ENCODE measurements at places on chromosomes 5 and 9.

- no peak for DNase-seq
These were observed 45.2 kb upstream of the NEURL1B start for GRCh38 chr5:172595596-172596455.

DNA sequence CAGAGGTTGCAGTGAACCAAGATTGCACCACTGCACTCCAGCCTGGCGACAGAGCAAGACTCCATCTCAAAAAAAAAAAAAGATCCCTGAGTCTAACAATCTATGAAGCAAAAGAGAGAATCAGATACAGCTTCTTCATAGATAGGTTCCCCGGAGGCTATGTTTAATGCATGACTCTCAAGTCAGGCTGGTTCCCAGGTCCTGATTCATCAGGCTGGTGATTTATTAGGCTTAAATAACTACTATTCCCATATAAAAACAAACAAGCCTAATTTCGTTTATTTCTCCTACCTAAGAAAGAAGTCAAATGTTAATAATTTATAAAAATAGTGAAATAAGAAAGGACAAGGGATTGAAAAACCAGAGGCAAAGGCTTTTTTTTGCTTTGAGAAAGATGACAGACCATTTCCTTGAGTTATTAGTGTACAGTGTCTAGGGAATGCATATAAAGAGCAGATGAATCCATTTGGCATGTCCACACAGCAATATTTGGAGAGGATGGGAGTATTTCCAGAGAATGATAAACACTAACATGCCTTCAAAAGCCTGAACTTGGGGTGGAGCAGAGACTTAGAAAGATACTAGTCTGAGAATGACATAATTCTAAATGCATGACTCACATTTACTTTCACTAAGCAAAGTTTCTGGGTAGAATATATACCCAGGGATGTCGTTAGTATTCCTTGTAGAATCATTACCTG is 115.3 kb downstream of the NREP start:
- DNase-seq: peak; percentile 76

GRCh38 chr9:100600521-100601079 is 22.7 kb downstream of the CAVIN4 start:
- DNase-seq: no peak

DNA sequence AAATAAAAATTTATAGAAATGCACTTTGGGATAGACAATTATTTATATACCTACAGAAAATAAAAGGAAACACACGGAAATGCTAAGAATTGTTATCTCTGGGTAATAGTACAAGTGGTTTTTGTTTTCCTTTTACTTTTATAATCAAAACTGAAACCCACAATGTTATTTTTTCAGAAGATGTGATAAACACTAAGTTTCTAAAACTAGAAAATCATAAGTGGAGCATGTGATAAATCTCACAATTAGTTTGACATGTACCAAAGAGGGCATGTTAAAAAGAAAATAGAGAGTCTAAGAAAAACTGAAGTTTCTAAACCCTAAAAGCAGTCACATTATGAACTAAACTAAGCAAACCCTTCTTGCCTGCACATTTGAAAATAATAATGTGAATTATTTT is 61.1 kb downstream of the OXCT1 start:
- DNase-seq: no peak

DNA sequence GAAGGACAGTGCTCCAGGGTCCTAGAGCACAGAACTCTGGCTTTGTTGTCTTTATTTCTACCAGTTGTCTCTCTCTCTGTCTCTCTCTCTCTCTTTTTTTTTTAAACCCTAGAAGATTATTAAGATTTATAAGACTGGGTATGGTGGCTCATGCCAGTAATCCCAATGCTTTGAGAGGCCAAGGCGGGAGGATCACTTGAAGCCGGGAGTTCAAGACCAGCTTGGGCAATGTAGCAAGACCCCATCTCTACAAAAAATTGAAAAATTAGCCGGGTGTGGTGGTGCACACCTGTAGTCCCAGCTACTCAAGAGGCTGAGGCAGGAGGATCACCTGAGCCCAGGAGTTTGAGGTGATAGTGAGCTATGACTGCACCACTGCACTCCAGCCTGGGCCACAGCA is 65.0 kb upstream of the ABL1 start:
- DNase-seq: no peak

GRCh38 chr9:21933865-21934264 is 60.3 kb downstream of the CDKN2A start:
- no peak for DNase-seq

DNA sequence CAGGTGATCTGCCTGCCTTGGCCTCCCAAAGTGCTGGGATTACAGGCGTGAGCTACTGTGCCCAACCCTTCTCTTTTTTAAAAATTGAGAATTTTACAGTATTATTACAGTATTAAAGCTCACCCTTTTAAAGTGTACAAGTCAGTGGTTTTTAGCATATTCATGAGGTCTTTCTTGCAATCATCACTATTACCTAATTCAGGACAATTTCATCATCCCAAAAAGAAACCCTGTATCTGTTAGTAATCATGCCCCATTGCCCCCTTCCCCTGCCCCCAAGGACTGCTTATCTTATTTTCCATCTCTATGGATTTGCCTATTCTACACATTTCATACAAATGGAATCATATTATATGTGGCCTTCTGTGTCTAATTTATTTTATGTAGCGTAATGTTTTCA is 22.6 kb upstream of the MEGF9 start:
- no peak for DNase-seq

- no peak for DNase-seq
These were observed 25.8 kb downstream of the NOTCH1 start for GRCh38 chr9:136520053-136520540.

DNA sequence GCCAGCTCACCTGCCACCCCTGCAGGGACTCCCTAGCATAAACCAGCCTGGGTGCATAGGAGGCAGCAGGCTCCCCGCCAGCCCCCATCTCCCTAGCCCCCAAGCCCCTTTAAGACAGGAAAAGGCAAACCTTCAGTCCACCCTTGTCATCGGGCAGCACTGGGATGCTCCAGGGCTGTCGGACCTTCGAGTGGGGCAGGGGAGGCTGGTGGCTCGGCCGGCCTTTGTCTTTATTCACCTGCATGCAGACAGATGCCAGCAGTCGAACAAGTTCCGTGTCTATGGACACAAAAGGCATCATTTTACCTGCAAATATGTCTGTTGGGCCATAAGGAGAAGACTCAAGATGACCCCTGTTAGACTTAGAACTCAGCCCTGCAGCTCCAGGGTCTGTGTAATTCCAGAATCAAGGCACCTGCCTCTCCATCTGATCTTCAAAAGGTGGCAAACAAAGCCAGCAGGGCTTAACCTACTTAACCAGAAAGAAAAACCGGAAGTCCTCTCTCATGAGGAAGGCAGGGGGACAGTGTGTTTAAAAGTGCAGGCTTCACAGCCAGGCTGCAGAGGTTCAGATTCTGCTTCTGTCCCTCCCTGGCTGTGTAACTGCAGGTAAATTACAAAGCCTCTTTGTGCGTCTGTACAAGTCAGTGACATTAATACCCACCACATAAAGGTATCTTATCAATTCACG is 16.2 kb downstream of the ANKS6 start:
- no peak for DNase-seq

DNA sequence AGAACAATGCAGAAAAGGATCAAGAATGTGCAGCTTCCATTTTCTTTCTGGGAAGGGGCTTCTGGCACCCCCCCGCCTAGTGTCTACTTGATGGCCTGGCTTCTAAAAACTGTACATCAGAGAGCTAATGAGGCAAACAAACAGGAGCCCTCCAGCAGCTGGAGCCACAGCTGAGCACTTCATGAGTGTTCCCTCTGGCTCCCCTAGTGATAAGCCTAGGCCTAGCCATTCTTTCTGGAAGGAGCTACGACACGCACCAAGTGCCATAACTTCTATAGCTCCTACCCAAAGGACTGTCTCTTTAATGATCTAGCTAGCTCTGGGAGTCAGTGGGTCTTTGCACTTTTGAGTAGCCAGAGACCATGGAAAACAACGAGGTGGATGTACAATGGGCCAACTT is 66.1 kb downstream of the DNAH5 start:
- no peak for DNase-seq

DNA sequence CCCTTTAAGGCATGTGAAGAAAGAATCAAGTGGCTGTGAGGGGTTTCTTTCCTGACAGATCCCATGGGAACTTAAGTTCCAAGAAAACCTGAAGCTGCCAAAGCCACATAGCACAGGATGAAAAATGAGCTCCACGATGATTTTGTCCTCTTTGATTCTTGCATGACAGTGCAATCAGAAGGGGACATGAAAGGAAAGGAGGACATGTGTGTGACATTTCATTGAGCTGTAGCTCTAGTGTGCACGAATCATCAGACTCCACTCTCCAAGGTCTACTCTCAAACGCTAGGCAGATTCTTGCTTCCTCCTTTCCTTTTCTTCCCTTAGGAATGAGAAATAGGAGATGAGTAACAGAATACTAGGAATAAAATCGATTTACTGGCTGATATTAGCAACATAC is 142.0 kb downstream of the ZNF608 start:
- DNase-seq: no peak

- no peak for DNase-seq
These were observed 9.4 kb upstream of the MAPK9 start for GRCh38 chr5:180301253-180301652.

GRCh38 chr9:33737811-33738606 is 57.4 kb upstream of the PRSS3 start:
- peak; percentile 57 for DNase-seq

DNA sequence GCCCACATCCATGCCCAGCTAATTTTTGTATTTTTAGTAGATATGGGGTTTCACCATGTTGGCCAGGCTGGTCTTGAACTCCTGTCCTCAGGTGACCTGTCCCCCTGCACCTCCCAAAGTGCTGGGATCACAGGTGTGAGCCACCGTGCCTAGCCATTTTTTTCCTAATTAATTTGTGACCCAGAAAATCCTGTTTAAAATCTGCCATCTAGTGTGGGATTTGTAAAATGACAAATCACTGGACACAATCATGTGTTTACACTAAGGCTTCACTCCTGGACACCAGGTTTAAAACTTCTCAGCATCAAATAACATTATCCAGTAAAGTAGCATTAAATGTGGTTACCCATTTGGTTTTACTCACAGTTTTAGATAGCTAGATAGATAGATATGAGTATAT is 18.6 kb upstream of the KDM4C start:
- no peak for DNase-seq

DNA sequence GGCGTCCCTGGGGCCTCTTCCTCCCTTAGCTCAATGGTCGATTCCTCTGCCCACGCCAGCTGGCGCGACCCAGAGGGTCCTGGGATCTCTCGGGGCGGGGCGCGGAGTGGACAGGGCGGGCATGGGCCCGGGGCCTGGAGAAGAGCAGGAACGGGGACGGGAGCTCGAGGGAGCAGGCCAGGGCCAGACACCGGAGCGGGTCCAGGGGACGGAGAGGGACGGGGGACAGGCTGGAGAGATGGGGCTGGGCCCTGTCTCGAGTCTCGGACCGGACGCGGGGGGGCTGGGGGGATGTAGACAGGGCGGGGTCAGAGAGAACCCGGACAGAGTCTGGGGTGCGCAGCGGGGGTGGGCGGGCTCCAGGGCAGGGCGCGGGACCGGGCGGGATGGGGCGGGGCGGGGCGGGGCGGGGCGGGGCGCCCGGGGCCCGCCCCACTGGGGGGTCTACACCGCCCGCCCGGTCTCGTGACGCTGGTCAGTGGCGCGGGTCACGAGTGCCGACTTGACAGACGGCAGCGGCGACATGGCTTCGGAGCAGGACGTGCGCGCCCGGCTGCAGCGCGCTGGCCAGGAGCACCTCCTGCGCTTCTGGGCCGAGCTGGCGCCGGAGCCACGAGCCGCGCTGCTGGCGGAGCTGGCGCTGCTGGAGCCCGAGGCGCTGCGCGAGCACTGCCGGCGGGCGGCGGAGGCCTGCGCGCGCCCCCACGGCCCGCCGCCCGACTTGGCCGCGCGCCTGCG is at the start of gene UAP1L1:
Gene UAP1L1 (plus strand): TSS at position 508 of the 738 bp plus-strand sequence. CDS start 16 bp downstream, at position 524.
- no peak for DNase-seq

GRCh38 chr9:37430841-37431597 is 8.5 kb downstream of the GRHPR start:
- DNase-seq: no peak

DNA sequence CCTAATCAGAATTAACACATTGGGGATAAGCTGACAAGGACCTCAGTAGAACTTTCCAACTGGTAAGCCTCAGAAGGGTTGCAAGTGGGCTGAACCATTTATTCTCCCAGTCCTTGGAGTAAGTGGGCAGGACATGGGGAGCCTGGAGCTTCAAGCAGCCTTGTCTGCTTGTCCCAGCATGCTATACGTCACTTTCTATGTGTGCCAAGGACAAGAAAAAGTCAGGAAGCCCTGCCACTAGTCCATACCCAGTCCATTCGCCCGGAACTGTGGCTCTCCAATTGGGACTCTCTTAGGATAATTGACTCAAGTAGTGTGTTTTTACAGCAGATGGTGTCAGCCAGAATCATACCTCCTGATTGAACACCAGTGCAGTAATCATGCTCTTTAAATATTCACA is 62.6 kb upstream of the FRRS1L start:
- DNase-seq: no peak

DNA sequence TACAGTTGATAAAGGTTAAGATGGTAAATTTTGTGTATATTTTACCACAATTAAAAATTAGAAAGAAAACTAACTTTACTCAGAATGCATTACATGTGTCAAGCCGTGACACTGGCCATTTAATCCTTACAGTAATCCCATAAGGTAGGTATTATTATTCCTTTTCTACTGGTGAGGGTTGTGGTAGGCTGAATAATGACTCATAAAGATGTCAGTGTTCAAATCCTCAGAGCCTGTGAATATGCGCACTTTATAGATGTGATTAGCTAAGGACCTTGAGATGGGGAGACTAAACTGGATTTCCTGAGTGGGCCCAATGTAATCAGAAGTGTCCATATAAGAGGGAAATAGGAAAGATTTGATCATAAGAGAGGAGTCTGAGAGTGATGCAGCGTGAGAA is 288.1 kb downstream of the TMEM167A start:
- no peak for DNase-seq

- DNase-seq: no peak
These were observed 57.6 kb downstream of the RAPGEF1 start for GRCh38 chr9:131682261-131682660.

DNA sequence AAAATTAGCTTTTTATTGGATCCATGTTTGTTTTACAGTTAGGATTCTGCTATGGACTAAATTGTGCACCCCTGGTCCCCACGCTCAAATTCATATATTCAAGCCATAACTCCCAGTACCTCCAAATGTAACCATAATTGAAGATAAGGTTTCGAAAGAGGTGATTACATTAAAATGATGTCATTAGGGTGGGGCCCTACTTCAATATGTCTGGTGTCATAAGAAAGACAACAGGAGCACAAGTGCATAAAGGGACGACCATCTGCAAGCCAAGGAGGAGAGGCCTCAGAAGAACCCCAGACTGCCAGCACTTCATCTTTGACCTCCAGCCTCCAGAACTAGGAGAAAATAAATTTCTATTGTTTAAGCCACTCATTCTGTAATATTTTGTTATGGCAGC is 7.4 kb upstream of the HNRNPA0 start:
- peak; percentile 14 for DNase-seq

- peak; percentile 43 for DNase-seq
These were observed 732 bp downstream of the MARCHF11 start for GRCh38 chr5:16178745-16179372.

Data from RWPE1 (cell line).